ENCODE measurements at places on chromosomes 1 and 21.

DNA sequence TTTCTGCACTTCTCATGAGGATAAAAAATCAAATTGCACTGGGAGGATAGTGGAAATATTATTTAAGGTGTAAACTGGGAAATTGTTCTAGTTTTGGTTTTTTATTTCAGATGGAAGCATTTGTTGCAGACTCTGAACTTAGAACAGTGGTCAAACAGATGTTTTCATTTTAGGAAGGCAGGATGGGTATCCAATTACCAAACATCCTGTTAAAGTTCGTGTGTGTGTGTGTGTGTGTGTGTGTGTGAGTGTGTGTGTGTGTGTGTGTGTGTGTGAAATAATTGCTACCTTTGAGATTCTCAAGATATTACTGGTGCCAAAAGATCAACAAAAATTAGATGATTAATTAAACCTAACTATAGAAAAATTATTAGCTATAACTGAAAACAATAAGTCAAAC lies 24.3 kb upstream of the DUSP10 start:
- DNase-seq: no peak

GRCh38 chr1:14605945-14606344 lies 7.5 kb downstream of the KAZN start:
- no peak for DNase-seq

DNA sequence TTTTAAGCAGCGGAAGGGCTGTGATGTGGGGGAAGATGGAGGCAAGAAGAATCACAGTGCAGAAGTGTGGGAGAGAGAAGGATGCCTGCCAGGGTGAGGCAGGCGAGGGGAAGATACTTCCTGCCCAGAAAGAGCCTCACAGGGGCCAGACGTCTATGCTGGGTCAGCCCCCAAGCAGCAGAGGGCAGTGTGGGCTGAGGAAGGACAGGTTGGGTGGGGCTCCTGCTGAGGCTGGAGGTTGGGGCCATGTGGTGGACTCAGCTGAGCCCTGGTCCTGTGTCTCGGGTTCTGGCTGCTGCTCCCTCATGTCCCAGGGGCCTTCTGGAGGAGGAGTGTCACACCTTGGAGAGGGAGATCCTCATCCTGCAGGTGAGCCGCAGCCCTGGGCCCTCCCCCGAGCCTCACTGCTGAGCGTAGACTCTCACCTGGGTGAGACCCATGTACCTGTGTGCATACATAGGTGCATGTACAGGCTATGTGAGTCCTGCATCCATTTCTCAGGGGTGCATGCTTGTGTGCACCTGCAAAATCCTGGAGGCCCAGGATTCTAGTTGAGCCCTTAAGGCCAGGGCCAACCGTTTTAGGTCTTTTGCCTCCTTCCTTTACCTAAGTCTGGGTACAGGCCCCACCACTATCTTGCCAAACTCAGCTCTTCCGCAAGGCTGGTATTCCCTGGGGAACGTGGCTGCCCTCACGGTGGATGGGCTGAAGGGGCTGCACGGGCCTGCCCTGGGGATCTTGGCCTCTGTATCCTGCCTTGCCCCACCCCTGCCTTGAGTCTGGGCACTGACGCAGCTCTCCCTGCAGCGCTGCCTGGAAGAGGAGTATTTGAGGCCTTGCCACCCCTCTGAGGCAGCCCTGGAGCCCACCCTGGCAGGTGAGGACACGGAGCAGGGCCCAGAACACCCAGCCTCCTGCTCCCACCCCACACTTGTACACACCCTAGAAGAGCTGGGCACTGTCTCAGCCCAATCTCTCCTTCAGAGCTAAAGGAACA lies 3.7 kb downstream of the CCDC24 start:
- no peak for DNase-seq

DNA sequence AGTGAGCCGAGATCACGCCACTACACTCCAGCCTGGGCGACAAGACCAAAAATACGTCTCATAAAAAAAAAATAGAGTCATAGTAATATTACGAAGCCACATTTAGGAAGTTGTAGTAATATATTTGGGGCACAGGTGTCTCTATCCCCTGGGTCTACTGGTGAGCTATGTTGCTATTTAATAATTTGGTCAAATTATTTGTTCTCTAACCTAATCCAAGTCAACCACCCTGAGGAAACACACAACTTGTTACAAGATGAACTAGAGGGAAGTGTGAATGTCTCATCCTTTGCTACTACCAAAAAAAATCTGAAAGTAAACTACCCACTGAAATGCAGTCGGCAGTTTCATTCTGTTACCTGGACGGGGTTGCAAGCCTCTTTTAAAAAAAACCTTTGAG lies 35.3 kb downstream of the RGS8 start:
- DNase-seq: no peak

GRCh38 chr1:187999973-188000372 lies 1171.2 kb downstream of the PLA2G4A start:
- DNase-seq: no peak
